ENCODE measurements at places on chromosomes 13 and 19.

- DNase-seq = no peak
Measured at GRCh38 chr13:42149136-42149535, 100.7 kb downstream of the DGKH start.

GRCh38 chr13:39422845-39423565 is 180.0 kb downstream of the LHFPL6 start:
- peak; percentile 22 for DNase-seq

DNA sequence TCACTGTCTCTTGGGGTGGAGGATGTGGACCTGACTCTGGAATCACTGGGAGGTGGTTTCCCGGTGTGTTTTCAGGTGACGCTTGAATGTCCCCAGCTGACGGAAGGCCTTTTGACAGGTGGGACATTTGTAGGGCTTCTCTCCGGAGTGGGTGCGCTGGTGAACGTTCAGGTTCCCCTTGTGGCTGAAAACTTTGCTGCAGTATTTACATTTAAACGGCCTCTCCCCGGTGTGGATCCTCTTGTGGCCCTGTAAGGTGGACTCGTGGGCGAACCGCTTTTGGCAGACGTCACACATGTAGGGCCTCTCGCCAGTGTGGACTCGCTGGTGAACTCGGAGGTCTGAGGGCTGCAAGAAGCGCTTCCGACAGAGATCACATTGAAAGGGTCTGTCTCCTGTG is 7.8 kb downstream of the ZSCAN5B start:
- no peak for DNase-seq

DNA sequence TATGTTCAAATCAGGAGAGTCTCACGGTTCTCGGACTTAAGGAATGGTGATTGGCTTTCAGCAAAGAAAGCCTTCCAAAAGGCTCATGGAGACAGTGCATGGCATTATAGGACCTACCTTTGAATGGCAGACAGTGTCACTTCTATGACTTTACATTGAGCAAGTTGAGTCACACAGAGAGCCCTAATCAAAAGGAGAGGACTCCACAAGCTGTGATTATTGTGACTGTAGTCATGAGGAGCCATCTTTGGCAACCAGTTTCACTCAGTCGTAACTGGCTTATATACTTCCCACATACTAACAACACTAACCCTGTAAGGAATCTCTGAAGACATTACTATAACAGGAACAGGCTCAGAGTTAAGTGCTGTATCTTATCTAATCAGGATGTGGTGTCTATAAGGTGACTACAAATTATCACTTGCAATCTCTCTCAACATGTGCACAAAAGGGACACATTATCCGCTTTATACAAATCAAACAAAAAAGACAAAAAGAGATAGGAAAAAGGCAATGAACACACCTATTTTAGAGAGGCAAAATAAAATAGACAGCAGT is 6.1 kb downstream of the LGALS14 start:
- no peak for DNase-seq

- peak; percentile 90 for DNase-seq
Measured at GRCh38 chr19:43957891-43958290, 6.9 kb downstream of the ZNF221 start.

DNA sequence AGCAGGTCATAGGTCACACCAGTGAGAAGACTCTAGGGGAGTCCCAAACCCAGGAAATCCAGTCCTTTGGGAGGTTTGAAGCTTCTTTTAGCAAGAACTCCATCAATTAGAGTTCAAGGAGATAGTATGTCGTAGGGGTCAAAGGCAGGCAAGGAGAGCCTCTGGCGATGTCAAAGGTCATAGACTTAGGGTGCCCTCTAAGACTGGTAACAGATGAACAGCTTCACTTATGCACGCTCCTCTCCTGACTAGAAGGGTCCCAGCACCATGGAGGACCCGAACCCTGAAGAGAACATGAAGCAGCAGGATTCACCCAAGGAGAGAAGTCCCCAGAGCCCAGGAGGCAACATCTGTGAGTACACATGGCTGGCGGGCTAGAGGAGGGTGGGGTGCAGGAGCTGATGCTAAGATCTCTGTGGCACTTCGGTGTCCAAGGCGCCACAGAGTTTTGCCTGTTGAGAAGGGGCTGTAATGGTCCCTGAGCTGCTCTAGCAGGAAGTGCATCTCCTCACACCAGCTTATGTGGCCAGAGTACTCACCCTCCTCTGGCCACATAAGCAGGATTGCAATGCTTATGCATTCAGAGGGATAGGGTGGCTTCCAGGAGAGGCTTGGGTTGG is 557 bp downstream of the ZNF576 start:
- no peak for DNase-seq

DNA sequence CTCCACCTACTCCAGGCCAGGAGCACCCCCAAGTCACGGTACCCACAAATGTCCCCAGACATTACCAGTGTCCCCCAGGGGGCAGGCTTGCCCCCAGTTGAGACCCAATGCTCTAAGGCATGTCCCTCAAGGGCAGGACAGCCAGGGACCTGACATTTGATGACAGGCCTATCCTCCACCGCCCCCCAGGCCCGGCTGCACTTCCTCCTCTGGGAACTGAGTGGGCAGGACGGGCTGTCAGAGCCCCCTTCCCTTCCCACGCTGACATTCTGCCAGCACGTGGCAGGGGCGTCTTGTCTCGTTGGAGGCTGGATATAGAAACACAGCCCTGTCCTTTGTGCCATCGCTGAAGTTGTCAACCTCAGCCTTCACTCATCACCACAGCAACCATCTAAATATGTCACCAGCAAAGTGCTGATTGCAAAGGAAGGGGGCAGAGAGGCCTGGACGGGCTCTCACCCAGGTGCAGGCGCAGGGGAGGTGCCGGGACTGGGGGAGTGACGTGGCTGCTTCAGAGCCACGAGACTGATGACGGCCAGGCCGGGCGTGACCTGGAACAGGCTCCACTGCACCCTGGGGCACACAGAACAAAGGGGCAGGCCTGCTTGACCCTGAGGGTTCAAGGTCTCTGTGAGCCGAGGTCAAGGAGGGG is 38.4 kb downstream of the GNG7 start:
- no peak for DNase-seq

DNA sequence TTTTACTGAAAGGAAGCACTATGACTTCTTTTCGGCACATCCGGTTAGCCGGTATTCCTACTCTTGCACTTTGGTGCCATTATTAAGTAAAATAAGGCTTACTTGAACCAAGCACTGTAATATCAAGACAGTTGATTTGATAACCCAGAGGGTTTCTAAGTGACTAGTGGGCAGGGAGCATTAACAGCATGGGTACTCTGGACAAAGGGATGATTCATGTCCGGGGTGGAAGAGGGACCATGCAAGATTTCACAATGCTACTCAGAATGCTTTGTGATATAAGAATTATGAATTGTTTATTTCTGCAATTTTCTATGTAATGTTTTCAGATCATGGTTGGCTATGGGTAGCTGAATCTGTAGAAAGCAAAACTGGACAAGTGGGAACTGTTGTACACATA is 282.1 kb downstream of the TDRD3 start:
- DNase-seq = no peak

DNA sequence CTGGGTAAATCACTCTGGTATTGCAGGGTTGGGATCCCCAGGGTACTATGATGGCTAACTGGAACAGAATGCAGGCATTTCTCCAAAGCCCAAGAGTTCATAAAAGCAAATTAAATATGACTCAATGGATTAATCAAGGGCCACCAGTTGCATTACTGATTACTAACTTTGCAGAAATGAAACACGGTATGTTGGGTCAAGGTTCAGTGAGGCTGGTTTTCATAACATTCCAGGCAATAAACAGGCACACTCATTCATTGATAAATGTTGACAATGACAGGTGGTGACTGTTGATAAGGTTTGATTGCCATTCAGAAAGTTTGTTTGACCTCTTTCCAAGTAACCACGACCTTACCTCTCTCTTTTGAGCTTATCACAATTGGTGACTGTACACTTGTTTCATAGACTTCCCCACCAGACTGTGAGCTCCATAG is 506 bp upstream of the AP1M1 start:
- peak; percentile 96 for DNase-seq

GRCh38 chr13:105660561-105660960 is 874.9 kb downstream of the EFNB2 start:
- no peak for DNase-seq

- DNase-seq = no peak
Measured at GRCh38 chr19:10111405-10111811, at the start of gene P2RY11. P2RY11 (plus strand) TSS chr19:10111693; CDS start chr19:10111722, 29 bp downstream.

- no peak for DNase-seq
Measured at GRCh38 chr19:40663695-40664692, 26.5 kb downstream of the NUMBL start.

GRCh38 chr13:44347301-44347700 is 26.3 kb upstream of the SERP2 start:
- no peak for DNase-seq

DNA sequence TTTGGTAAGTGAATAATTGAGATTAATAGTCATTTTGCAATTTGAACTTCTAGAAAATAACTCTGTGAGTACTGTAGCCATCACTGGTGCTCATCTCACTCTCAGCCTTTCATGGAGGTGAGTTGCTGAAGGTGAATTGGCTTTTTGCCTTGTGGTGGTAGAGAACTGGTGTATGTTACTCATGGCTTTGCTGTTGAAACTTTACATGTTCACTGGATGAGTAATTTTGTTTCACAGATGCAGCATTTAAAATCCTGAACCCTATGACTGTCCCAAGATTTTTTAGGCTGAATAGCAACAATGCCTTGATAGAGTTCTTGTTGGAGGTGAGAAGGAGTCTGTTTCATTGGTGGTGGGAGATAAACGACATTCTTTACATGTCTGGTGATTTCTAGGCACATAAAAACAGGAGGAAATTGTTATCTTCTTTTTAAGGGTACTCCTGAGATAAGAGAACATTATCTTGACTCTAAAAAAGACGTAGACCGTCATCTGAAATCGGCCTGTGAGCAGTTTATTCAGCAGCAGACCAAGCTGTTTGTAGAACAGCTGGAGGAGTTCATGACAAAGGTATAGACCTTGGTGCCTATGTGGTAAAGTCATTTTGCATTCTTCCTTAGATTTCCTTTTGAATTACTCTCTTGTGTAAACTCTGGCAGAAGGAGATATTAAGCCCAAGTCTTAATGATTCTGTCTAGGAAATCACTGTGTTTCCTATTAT is 53.9 kb downstream of the COG3 start:
- no peak for DNase-seq

DNA sequence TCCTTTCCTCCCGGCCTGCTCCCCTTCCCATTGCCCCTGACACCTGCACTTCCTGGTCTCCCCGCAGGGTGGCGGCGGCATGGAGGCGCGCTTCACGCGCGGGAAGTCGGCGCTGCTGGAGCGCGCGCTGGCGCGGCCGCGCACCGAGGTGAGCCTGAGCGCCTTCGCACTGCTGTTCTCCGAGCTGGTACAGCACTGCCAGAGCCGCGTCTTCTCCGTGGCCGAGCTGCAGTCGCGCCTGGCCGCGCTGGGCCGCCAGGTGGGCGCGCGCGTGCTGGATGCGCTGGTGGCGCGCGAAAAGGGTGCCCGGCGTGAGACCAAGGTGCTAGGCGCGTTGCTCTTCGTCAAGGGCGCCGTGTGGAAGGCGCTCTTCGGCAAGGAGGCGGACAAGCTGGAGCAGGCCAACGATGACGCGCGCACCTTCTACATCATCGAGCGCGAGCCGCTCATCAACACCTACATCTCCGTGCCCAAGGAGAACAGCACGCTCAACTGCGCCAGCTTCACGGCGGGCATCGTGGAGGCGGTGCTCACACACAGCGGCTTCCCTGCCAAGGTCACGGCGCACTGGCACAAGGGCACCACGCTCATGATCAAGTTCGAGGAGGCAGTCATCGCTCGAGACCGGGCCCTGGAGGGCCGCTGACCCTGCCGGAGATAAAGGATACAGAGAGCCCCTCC is 1.7 kb downstream of the TRAPPC5 start:
- DNase-seq = no peak

GRCh38 chr19:45474606-45475521 is 7.1 kb downstream of the FOSB start:
- peak; percentile 64 for DNase-seq

GRCh38 chr19:36093146-36093662 is 17.7 kb upstream of the OVOL3 start:
- DNase-seq = no peak

DNA sequence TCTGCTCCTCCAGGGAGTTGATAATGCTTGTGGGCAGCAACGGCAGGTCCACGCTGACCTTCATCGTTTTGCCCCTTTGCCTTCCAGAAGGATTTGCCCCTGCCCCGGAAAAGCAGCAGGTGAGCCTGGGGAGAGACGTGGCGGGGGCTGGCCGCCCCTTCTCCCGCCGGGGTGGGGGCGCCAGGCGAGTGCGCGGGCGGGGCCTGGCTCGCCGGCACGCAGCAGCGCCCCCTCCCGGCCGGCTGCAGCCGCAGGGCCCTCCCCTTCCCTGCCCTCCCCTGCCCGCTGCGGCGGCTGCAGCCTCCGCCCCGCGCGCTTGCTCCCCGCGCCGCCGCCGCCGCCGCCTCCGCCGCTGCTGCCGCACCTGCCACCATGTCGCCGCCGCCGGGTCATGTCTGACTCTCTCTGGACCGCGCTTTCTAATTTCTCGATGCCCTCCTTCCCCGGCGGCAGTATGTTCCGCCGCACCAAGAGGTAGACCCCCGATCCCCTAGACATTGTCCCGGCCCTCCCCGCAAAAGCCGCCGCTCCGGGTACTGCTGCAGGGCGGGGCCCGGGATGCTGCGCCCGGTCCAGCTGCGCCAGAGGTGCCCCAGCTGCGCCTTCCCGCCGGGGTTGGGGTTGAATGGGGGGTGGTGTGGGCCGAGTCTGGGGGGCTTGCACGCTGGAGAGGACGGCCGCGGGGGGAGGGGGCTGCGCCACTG is at the start of gene MAST1:
TSS of gene MAST1 (plus strand) at position 334 of the 704 bp plus-strand sequence. CDS start at position 392, 58 bp downstream.
- no peak for DNase-seq

- DNase-seq = no peak
Measured at GRCh38 chr13:30561511-30561910, 56.2 kb upstream of the USPL1 start.

- no peak for DNase-seq
Measured at GRCh38 chr19:39677961-39678889, 22.5 kb downstream of the LGALS16 start.
